ENCODE measurements at places on chromosomes 3 and 15. TPM values are rescaled to one million over a fixed set of nuclear protein-coding genes. Genes with fewer than 3 reads are reported as not detected.

P2RY1 gene
- total RNA-seq: 19.7 TPM

SLC28A1 gene
- total RNA-seq: 0.43 TPM

KY gene
- total RNA-seq: 5.2 TPM

MUC4 gene
- total RNA-seq: 0.29 TPM

RYR3 gene
- 24.1 TPM for total RNA-seq

PRTG gene
- 4.1 TPM for total RNA-seq

EIF4G1 gene
- total RNA-seq: 269 TPM

CKMT1B gene
- total RNA-seq: 0.29 TPM

POLG gene
- total RNA-seq: 62.0 TPM

BNC1 gene
- total RNA-seq: 0.49 TPM

ZPLD1 gene
- total RNA-seq: not detected

STRA6 gene
- total RNA-seq: 62.6 TPM

SERINC4 gene
- 0.28 TPM for total RNA-seq

TICRR gene
- total RNA-seq: not detected

GOLGA6L10 gene
- total RNA-seq: 0.29 TPM

CHRNB4 gene
- total RNA-seq: not detected

LDHAL6B gene
- not detected for total RNA-seq

PRR23A gene
- not detected for total RNA-seq

ACAA1 gene
- total RNA-seq: 33.4 TPM

PRRT3 gene
- total RNA-seq: 1.2 TPM

STARD9 gene
- total RNA-seq: 22.8 TPM

BTLA gene
- 0.70 TPM for total RNA-seq

MEF2A gene
- 78.6 TPM for total RNA-seq

CYP19A1 gene
- not detected for total RNA-seq

FOXB1 gene
- not detected for total RNA-seq

TMEM207 gene
- total RNA-seq: not detected

CPEB1 gene
- total RNA-seq: 0.77 TPM

PIGBOS1 gene
- total RNA-seq: 16.2 TPM

CHRM5 gene
- not detected for total RNA-seq

SERF2 gene
- 131 TPM for total RNA-seq

Measured in uterus (tissue), 4 donors.